ENCODE measurements at places on chromosomes 1 and 21.

DNA sequence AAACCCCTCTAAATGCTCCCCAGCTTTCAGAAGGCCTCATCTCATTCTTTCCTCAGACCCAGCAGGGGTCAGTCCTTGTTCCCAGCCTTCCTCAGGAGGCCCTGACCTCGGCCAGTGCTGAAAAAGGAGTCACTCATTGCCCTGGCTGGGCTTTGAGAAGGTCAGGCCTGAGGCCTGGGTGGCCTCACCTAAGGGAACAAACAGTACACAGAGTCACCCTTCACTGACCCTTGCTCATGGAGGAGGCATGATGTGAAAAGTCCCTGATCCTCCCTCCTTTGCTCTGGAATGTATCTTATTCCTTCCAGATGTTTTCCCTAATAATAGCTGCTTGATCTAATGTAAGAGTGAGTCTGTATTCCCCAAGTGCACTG is 117.7 kb upstream of the SLC44A3 start:
- DNase-seq = peak; percentile 78

DNA sequence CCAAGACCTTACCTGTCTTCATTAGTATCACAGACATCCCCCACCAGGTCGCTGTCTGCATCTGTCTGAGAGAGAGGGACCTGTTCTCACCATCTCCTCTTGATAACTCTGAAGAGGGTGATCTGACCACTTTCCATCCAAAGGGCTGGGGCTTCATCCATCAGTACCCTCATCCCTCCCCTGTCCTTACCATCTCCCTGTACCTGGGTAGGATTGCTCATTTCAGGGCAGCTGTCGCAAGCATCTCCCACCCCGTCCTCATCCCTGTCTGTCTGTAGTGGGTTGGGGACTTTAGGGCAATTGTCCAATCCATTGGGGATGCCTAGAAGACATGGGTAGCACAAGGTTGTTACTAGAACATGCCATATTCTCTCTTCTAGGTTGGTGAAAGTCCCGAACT is 7.9 kb downstream of the THBS3 start:
- no peak for DNase-seq

GRCh38 chr1:39405358-39405757 is 86.1 kb upstream of the BMP8A start:
- no peak for DNase-seq

- DNase-seq = no peak
Observed at GRCh38 chr1:101239095-101240040, 2.5 kb downstream of the S1PR1 start.

DNA sequence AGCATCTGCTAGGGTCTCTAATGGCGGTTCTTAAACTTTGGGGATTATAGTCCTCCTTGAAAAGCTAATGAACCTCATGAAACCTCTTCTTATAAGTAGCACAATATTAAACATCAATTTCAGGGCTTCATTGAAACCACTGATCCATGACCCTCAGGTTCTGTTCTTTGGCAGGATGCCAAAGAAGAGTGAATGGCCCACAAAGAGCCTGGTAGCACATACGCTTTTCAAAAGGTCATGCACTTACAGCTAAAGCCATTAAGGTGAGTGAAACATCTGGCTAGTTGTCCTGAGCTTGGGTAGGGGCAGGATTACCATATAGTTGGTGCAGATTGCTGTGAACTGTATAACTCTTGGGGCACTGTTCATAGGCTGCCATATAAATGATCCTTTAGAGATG is 42.3 kb downstream of the MDM4 start:
- DNase-seq = no peak

- DNase-seq = no peak
Observed at GRCh38 chr1:246811985-246812384, 87.8 kb downstream of the SCCPDH start.

- DNase-seq = peak; percentile 58
Observed at GRCh38 chr1:54965624-54966340, 14.6 kb upstream of the TMEM61 start.

- no peak for DNase-seq
Observed at GRCh38 chr1:37998913-37999429, 6.3 kb downstream of the FHL3 start.

Data from HCEC 1CT (cell line).